ENCODE measurements at places on chromosomes 5 and 9.

- no peak for DNase-seq
These were observed 3.9 kb upstream of the GNAQ start for GRCh38 chr9:78035383-78035993.

GRCh38 chr9:115262477-115262876 is 144.5 kb upstream of the TNC start:
- DNase-seq, result no peak

GRCh38 chr5:11174591-11174990 is 413.6 kb upstream of the DAP start:
- DNase-seq, result no peak

DNA sequence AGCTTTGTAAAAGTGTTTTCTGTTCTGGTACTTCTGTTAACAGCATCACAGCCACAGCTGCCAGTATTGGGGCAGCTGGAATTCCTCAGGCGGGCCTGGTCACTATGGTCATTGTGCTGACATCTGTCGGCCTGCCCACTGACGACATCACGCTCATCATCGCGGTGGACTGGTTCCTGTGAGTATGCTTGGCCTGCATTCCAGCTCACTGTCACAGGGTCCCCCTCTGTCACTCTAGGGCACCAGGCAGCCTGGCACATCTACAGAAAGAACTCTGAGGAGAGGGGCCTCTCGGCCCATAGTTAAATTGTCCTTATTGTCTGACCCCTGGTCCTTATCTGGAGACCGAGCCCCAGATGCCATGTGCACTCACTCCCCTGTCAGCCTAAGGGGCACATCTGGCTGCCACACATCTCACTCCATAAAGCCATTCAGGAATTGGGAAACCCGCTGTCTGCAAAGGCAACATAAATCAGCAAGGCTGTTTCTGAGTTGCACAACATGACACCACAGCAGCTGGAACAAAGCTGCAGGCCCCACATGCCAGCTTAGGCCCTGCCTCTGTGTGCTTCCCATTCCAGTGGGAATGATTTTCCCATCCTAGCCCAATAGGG is 77.5 kb downstream of the SLC1A3 start:
- DNase-seq, result no peak

DNA sequence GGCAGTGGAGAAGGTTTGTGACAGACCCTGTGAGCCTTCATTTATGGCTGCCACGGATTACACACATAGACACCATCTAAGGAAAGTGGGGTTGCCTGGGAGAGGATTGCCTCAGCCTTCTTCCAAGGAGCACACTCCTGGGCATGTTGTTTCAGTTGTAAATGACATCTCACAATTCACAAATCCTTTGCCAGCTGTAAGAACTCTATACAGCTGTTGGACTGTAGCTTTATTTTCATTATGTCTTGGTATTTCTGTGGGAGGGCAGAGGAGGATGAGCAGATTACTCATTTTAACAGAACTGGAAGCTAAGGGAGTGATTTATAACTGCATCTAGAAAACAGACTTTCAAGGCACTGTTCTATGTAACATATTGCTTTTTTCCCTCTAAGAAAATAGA is 25.6 kb downstream of the MELK start:
- DNase-seq, result no peak

DNA sequence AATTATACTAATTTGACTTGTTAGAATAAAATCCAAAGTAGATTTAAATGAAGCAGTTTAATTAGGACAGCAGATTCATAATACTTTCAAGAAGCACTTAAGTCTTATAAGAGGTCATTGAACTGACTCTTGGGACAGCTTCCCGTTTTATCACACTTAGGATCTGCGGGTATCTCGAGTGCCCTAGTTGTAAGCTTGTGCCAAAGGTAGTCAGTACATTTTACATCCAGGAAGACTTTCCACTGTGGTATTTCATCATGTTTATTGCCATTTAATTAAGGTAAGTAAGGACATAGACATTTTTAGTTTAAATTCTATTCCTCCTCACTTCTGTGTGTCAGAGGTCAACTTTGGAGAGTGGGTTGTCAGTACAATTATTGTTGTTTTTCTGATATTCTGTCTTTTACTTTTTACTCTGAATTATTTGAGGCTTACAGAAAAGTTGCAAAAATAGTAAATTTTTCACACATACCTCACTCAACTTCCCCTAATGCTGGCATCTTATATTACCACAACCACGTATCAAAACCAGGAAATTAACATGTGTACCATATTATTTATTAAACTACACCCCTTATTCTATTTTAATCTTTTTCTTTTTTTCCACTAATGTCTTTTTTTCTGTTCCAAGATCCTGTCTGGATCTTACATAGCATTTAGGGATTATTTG is 7.5 kb upstream of the ZNF367 start:
- DNase-seq, result no peak

DNA sequence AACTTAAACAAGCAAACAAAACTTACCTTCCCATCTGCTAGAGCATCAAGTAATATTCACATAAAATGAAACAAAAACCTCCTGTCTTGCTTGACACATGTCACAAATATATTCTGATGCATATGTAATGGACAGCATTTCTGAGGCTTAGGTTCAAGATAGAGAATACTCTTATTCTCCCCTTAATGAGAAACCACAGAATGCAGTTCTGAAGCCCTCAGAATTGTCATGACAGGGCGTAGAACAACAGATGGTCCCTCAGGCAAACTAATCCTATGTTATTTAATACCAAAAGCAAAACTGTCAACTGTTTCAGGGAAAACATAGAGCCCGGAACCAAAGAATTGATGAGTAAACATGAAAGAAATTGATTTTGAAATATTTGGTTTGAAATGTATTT is 229.9 kb upstream of the RIOK2 start:
- no peak for DNase-seq

DNA sequence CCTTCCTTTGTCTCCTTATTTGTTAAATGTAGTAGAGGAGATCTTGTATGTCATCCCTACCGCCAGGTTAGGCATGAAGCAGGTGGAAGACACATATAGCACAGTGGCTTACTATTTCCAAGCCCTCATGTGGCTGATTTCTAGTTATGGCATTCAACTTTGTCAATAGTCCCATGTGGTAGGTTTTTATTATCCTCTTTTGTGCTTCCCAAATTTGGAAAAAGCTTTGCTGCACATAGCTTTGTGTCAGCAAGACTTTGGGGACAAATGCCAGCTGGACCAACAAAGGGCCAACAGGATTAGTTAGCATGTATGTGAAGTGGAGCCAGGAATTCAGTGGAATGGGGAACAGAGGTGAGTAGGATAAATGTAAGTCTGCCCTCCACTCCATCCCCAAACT is 276.3 kb downstream of the PSAT1 start:
- DNase-seq, result no peak

GRCh38 chr5:102561894-102562760 is 63.3 kb upstream of the SLCO6A1 start:
- DNase-seq, result no peak

DNA sequence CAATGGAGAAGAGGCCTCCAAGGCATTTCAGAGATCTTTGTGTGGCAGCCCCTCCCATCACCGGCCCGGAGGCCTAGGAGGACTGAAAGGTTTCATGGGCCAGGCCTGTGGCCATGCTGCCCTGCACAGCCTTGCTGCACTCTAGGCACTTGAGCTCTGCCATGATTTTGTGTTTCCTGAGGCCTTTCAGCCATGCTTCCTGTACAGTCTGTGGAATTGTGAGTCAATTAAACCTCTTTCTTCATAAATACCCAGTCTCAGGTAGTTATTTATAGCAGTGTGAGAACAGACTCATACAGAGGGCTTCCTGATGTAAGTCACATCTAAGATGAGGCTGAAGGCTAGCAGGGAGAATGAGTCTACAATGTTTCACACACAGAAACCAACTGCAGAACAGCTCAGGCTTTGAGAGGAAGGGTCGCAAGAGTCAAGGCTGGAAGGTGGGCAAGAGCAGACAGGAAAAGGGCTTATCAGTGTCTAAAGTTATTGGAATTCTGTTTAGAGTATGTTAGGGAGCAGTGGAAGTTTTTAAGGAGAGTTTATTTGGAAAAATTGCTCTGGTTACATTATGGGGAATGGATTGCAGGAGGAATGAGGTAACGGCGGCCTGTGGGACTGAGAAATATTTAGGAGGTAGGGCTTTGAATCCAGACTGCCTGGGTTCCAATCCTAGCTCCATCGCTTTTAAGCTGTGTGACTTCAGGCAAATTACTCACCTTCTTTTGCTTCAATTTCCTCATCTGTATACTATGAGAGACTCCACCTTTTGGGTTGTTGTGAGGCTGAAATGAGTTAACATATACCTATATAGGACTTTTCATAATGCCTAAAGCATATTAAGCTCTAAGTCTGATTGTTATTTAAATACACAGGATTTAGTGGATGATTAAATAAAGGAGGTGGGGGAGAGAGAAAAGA is 291.2 kb downstream of the CWC27 start:
- DNase-seq, result no peak

- DNase-seq, result no peak
These were observed 507.0 kb upstream of the PTGER4 start for GRCh38 chr5:40172721-40173120.

- DNase-seq, result no peak
These were observed 182.8 kb downstream of the ICE1 start for GRCh38 chr5:5605170-5605764.

GRCh38 chr9:136011703-136012496 is 50.7 kb upstream of the UBAC1 start:
- no peak for DNase-seq

- DNase-seq, result no peak
These were observed 109.7 kb upstream of the OSMR start for GRCh38 chr5:38736089-38736488.

DNA sequence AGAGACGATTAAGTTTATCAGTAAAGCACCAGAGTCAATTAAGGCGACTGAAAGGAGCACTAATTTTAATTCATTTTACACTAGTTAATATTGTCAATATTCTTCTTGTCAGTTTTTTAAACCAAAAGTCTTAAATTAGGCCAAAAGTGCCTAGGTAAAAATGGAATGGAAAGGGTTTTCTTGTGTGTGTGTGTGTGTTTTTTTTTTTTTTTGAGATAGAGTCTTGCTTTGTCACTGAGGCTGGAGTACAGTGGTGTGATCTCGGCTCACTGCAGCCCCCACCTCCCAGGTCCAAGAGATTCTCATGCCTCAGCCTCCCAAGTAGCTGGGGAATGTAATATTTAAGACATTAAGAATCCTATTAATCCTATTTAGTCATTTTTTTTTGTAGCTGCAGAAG is 3.1 kb upstream of the APC start:
- no peak for DNase-seq

DNA sequence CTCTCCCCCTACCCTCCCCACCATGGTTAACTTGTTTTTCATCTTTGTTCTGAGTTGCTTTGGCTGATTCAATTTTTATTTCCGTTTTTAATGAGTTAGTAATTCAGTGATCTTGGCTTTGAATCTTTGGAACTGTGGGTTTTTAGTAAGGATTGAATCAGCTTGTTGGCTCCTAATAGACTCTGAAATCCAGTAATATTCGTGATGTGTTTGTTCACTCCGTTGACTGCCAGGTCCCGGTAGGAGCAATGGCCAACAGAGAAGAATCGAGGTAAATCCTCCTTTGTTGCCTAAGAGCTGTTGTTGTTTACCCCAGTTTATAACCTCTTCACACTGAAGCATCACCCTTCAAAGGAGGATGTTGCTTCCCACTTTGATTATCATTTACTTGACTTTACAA is 92.7 kb downstream of the PCSK1 start:
- no peak for DNase-seq

GRCh38 chr5:93399675-93400074 is 181.3 kb downstream of the NR2F1-AS1 start:
- DNase-seq, result no peak

- DNase-seq, result no peak
These were observed 1.1 kb downstream of the LCN1 start for GRCh38 chr9:135522137-135522877.

GRCh38 chr5:172733131-172733973 is 37.6 kb downstream of the DUSP1 start:
- no peak for DNase-seq

- DNase-seq, result no peak
These were observed 266.4 kb upstream of the TARS1 start for GRCh38 chr5:33174383-33174782.

DNA sequence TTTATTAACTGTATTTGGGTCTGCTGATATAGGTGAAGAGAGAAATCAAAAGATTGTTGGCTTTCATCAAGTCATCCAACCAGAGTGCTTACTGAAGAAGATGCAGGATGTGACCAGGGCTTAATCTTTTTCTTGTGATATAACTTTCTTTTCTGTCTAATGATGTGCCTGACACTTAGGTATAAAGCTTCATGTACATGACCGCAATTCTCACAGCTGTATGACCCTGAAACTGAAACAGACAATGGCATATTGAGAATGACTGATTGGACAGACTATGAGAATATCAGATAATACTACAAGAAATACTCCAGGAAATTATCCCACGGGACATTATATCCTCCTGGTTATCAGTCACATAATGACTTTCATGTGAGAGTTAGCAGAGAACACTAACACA is 32.5 kb upstream of the FAM174A start:
- no peak for DNase-seq

DNA sequence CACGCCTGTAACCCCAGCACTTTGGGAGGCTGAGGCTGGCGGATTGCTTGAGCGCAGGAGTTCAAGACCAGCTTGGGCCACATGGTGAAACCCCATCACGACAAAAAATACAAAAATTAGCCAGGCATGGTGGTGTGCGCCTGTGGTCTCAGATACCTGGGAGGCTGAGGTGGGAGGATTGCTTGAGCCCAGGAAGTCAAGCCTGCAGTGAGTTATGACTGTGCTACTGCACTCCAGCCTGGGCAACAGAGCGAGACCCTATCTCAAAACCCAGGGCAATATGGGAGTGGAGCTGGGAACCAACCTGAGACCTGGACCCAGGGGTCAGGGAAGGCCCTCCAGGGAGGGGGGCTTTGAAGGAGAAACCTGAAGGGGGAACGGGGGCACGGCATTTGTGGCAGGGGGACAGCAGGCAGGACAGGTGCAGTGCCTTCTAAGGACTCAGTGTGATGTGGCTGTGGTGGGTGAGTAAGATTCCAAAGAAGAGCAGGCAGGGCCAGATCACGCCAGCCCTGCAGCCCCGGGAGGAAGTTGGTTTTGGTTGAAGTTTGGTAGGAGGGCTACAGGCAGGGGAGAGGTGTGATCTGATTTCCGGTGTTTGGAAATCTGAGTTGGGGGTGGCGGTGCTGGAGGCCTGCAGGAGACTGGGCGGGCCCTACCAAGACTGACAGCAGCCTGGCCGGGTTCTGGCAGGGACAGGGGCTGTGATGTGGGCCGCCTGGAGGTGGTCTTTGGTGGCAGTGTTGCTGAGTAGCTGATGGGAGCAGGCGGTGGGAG is 46.2 kb downstream of the NTNG2 start:
- no peak for DNase-seq

All from central memory CD8-positive, alpha-beta T cell (primary cell).